ENCODE measurements at places on chromosomes 6 and 20.

DNA sequence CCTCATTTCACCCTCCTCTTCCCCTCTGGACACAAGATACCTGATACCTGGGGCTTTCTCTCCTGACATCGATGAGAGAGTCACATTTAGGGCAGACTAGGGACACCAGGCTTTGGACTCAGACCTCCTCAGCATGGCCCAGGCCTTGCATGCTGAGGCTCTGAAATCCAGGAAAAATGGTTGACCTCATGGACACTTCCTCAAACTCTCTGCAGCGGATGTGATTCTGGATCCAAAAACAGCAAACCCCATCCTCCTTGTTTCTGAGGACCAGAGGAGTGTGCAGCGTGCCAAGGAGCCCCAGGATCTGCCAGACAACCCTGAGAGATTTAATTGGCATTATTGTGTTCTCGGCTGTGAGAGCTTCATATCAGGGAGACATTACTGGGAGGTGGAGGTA, 10.9 kb downstream of the BTN3A1 start:
- no peak for DNase-seq

GRCh38 chr6:47859175-47859574, 77.3 kb downstream of the OPN5 start:
- no peak for DNase-seq

DNA sequence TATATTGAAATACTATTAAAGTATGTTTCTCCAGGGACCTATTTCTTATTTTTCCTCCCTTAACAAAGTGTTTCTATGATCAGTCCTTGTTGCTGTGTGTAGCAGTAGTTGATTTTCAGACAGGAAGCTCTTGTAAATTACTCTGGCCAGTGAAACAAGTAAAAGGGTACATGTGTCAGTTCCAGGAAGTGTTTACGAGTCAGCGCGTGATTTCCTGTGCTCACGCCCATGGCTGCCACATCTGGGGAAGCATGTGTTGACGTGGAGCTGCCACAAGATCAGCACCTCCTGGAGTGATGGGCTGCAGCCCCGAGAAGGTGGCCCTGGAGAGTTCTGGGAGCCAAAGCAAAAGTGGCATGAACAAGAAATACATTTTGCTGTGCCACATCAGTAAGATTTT, 38.6 kb upstream of the GGTLC1 start:
- DNase-seq: no peak

DNA sequence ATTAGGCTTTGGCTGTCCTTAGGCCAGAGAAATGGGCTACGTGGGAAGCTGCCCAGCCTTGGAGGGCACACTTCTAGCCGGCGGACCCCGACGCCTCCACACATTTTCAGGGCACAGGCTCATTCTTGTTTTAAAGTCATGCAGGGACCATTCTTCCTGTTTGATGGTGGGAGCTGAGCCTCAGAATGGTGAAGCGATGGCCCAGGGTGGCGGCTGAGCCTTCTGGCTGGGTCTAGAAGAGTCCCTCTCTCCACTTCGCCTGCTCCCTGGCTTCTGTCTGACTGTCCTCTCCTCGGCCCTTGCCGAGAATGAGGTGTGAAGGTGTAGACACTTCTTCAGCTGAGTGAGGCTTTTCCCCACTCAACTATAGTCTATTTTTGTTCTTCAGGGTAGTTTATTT, 114.4 kb downstream of the SULF2 start:
- no peak for DNase-seq

- no peak for DNase-seq
Observed at GRCh38 chr6:29892696-29893095, 49.6 kb upstream of the HLA-A start.

DNA sequence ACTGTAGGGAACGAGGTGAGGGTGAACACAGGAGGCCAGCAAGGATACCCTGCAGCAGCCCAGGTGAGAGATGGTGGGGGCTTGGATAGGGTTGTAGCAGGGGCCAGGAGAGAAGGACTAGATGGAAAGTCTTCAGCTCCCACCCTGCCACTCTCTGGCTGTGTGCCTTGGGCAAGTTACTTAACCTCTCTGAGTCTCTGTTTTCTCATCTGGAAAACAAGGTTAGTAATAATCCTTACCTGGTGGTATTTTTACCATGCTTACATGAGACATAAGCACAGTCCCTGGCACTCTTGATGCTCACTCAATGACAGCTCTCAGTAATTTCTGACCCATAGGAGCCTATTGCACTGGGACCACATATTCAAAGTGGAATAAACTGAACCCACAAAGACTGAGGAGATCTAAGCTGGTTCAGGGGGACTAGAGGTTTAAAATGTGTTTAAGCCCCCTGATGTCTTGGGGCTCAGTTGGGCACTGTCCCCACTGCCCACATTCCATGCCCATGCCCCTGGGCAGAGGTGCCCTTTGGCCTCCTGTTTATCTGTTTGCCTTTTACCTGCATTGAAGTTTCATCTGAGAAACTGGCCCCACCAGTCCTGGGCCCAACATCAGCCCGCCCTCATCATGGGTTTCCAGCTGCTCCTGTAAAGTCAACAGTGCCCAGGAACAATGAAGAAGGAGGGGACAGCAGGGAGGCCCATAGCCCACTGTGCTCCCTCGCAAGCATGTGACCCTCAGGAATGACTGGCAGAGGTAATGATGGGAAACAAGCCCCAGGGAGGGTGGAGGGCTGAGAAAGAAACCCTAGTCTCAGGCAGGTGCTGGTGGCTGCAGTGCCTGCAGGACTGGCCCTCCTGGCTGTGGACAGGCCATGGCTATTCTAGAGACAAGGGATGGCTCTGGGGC, 104.0 kb downstream of the VEGFA start:
- DNase-seq: no peak

DNA sequence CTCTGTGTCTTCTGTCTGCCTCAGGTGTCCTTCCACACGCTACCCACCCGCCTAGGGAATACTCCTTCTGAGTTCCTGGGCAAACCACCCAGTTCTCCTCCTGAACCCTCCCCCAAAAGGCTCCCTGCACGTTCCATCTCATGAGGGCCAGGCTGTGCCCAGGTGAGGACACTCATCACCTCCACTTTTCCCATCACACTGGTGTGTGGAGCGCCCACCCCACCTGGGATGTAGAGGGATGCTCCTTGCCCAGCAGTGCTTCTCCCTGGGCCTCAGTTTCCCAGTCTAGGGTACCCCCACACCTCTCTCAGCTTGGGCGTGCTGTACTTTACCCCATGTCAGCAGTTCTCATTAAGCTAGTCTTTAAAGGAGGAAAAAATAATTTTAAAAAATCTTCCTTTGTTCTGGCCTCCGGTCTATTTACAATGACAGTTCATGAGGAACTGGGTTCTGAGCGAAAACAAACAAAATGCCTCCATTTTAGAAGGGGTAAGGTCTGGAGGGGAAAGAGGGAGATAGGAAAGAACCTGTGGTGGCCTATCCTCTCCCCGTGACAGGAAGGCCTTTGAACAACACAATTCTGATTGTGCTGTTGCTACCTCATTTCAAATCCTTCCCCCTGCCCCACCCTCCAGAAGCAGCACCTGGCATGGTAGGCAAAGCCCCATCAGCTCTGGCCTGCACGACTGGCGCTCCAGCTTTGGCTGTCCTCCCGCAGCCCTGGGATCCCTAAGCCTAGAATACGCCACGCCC, 1.7 kb upstream of the C20orf203 start:
- no peak for DNase-seq

DNA sequence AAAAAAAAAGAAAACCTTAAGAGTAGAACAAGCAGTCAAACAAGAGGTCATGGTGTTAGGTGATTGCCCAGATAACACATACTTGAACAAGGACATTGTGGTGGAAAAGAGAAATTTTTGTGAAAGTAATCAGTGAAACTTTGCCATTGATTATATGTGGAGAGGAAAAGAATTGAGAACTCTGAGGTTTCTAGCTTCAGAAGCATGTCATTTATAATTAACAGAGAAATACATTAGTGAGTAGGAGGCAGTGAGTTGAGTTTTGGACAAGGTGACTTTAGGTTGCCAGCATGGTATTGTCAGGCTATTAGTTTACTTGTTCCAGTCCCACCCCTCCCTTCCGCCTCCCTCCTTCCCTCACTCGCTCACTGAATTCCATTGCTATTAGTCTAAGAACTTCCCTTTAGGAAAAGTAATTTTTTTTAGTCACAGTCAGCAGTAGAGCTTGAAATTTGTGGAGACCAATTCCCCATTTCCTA, 17.2 kb downstream of the TAB2 start:
- DNase-seq: peak; percentile 77

DNA sequence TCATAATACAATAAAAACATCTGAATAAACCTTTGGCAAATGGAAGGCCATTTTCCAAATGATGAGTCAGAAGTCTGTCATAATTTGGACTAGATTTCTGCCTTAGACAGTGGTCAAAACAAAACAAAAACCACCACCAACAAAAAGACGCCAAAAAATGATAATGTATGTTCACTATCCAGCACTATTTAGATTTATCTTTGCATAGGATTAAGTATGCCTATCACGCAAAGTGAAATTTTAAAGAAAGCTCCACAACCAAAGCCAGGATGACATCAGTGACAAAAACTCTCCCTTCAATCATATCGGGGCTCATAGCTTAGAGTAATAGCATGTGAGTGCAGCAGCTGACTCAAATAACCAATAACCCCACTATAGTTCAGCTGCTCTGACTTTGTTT, 201.9 kb downstream of the MOXD1 start:
- DNase-seq: peak; percentile 83

DNA sequence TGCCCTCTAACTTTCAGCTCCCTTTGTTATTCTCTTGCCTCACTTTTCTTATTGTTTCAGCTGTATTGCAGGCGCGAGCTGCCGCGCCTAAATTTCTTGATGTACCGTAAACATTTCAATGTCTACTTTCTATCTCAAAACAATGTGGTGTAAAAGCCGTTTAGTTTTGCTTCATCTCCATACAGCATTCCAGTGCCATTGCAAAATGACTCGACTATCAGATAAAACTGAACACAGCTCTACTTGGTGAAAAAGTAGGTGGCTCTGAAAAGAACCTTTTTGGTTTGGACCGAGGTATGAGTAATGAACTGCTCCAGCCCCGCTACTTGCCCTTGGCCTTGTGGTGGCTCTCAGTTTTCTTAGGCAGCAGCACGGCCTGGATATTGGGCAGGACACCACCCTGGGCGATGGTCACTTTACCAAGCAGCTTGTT, 74.6 kb downstream of the OR2B2 start:
- peak; percentile 57 for DNase-seq

DNA sequence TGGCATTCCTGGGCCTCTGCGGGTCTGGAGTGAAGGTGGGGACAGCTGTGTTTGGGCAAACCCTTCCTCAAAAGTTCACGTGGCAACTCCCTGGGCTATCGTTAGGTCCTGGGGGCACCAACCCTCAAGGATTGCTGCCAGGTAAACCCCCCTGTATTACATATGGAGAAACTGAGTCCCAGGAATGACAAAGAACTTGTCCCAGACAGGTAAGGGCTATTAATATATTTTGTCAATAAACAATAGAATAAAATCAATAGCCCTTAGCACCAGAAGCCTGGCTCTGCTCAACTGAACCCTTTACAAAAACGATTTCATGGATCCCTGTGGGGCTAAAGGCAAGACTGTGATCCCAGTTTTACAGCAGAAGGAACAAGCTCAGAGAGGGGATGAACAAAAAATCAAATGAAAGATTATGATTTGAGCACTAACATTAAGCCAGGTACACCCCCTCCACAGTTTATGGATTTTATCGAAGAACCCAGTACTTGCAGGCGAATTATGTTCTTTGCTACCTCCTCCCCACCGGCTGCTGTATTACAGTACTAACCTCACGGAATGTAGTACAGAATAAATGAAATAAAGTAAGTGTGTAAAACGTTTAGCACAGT, 2.7 kb downstream of the ID1 start:
- DNase-seq: peak; percentile 48

DNA sequence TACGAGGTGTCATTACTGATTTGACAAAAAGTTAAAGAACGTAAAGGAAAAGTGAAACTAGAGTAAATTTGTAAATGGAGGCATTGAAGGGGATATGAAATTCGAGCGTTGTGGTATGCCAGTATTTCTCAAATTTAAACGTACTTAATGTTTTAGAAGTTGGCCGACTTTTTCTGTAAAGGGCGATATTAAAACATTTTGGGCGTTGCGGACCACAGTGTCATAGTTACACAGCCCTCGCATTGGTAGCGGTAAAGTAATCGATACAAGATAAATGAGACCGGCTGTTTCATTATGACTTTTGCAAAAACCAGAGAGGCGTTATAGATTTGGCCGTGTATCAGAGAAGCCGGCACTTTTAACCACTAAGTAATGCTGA, 39.6 kb downstream of the OR2B2 start:
- no peak for DNase-seq

DNA sequence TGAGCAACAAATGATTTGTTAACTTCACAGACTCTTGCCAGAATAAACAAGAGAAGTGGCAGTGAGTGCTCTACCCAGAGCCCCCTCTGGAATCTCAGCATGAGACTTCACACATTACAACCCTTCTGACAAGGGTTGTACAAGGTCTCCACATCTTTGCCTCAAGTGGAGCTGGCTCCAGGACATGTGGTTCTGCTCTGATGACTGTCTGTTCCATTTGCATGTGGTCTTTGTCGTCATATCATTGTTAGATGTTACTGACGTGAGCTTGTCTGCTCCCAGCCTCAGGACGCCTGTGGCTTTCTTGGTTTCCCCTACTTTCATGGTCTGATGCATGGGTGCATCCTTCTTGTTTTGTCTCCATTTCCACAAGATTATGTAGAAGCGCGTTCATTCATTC, 115.0 kb downstream of the SLC24A3 start:
- no peak for DNase-seq

DNA sequence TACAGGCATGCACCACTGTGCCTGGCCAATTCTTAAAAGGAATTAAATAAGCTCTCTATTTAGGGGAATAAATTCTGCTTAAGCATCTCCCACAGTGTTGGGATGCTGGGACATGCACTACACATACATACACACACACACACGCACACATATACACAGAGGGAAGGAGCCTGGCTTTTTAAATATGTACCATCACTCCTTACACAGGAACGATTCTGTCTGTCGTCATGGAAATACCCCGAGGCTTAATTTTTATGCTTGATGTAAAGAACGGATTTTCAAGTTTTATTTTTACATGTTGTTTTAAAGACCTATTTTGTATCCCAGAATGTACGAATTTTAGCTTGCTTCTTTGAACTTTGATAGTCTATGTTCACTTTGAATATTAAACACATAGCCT, 95.3 kb downstream of the CD109 start:
- DNase-seq: no peak

DNA sequence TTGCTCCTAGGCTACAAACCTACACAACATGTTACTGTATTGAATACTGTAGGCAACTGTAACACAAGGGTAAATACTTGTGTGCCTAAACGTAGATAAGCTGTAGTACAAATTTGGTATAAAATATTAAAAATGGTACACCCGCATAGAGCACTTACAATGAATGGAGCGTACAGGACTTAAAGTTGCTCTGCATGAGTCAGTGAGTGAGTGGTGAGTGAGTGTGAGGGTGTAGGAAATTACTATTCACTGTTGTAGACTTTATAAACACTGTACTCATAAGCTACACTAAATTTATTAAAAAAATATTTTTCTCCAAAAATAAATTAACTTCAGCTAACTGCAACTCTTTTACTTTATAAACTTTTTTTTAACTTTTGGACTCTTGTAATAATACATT, 391.6 kb downstream of the ADGRB3 start:
- peak; percentile 45 for DNase-seq

GRCh38 chr6:126716826-126717509, 377.1 kb downstream of the CENPW start:
- no peak for DNase-seq

All from iris pigment epithelial cell (primary cell).